ENCODE measurements at places on chromosomes 16 and 17. TPM values are rescaled to one million over a fixed set of nuclear protein-coding genes. Genes with fewer than 3 reads are reported as not detected.
A peak's percentile ranks its signal among the peaks of the same experiment; 100 is the strongest.

GRCh38 chr16:53112015-53112414, 57.2 kb downstream of the CHD9 start:
- H3K27ac ChIP-seq = no peak overlapping the region
- H3K4me1 ChIP-seq = peaks cover 11% of the 10 kb centered on the region
- no peaks in the 10 kb centered on the region for H3K27me3 ChIP-seq
- no peak overlapping the region for H3K4me3 ChIP-seq

- H3K4me1 ChIP-seq = peaks cover 5% of the 10 kb centered on the region
- peak overlapping the region; percentile 82 for H3K4me3 ChIP-seq
- H3K36me3 ChIP-seq = peaks cover 15% of the 10 kb centered on the region
- DNase-seq = no peak
These were observed 213.3 kb downstream of the MRTFB start for GRCh38 chr16:14284371-14284770.

DNA sequence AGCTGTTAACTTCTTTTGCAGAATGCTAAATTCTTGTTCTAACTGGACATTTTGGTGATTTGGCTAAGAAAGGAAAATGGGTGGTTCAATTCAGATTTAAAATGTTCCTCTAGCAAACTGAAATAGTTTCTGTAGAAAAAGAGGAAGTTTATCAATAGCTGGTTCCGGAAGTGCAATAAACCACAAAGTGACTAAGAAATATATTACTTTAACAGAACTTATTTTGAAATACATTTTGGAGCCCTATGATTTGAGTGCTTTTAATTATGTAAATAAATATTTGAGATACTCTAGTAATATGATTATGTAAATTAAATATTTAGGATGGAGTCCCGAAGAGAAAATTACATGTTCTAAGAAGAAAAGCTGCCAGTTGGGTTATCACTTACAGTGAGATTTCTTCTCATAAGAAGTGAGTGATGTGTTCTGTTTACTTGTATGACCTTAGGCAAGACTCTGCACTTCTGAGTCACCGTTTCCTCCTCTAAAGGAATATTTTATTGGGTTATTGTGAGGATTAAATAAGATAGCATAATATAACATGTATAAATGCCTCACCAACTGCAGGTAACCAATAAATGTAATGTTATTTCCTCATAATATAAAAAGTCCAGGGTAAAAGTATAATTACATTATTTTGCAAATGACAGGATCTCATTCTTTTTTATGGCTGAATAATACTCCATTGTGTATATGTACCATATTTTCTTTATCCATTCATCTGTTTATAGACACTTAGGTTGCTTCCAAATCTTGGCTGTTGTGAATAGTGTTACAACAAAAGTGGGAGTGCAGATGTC, at the start of gene EVI2B:
TSS of gene EVI2B (minus strand) at position 73 of the 800 bp plus-strand sequence. CDS start 8,445 bp downstream, outside the sequence.
- H3K27me3 ChIP-seq = no peaks in the 10 kb centered on the region
- H3K4me1 ChIP-seq = peaks cover 29% of the 10 kb centered on the region
- peak within 1 kb of the TSS; percentile 88 for H3K27ac ChIP-seq

DNA sequence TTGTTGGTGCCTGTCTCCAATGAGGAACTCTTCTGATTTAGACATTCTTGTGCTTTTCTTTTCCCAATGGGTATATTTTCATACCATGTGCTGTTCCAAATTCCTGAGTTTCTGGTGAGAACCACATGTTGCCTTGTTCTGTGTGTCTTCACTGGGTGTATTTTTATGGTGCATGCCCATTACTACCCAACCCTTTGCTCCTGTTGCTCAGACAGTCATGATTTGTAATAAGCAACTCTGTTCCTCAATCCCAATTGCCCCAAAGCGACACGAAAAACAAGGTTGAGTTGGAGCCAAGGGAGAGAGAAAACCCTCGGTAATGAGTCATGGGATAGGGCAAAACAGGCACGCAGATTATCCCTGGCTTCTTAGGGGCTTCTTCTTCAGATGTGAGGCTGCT, 101.8 kb downstream of the ABCA8 start:
- H3K27ac ChIP-seq = no peak overlapping the region
- H3K4me1 ChIP-seq = no peaks in the 10 kb centered on the region
- H3K27me3 ChIP-seq = no peaks in the 10 kb centered on the region

SGCA gene
- total RNA-seq = not detected

PIK3R5 gene
- not detected for total RNA-seq

CDH8 gene
- total RNA-seq = 0.42 TPM

- H3K4me1 ChIP-seq = no peaks in the 10 kb centered on the region
- H3K36me3 ChIP-seq = peaks cover 68% of the 10 kb centered on the region
- no peaks in the 10 kb centered on the region for H3K27me3 ChIP-seq
- DNase-seq = no peak
- no peak overlapping the region for H3K27ac ChIP-seq
These were observed 30.5 kb downstream of the TXNDC11 start for GRCh38 chr16:11712122-11712521.

GRCh38 chr16:777826-778225, 10.4 kb downstream of the RPUSD1 start:
- H3K27me3 ChIP-seq = no peaks in the 10 kb centered on the region
- H3K4me3 ChIP-seq = no peak overlapping the region
- H3K36me3 ChIP-seq = peaks cover 2% of the 10 kb centered on the region

UTS2R gene
- total RNA-seq = not detected

CASKIN1 gene
- 0.10 TPM for total RNA-seq

- no peak overlapping the region for H3K27ac ChIP-seq
- no peak overlapping the region for H3K4me3 ChIP-seq
- no peaks in the 10 kb centered on the region for H3K4me1 ChIP-seq
- no peak for DNase-seq
- H3K36me3 ChIP-seq = no peaks in the 10 kb centered on the region
- peaks cover 40% of the 10 kb centered on the region for H3K27me3 ChIP-seq
These were observed 39.5 kb downstream of the SMARCE1 start for GRCh38 chr17:40608061-40608581.

- H3K27ac ChIP-seq = no peak overlapping the region
- H3K27me3 ChIP-seq = peaks cover 15% of the 10 kb centered on the region
- H3K36me3 ChIP-seq = no peaks in the 10 kb centered on the region
- H3K4me3 ChIP-seq = no peak overlapping the region
- peak; percentile 77 for DNase-seq
These were observed 3.3 kb upstream of the PPP1R1B start for GRCh38 chr17:39623356-39623950.

DNA sequence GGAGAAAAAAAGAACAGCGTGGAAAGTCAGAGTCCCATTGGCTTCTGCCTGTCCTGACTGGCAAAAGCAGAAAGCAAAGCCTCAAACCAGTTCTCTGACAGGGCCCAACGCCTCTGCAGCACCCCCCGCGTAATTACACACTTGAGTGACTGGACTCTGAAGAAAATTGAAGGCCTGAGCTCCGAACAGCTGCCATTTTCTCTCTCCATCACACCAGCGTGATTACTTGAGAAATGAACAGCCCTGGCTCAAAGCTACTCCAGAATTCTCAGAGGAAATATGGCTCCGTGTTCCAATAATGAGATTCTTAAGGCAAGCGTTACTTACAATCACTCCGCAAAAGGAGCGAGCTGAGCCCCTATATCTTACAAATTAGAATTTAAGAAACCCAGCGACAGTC, 142.7 kb upstream of the C17orf78 start:
- H3K27ac ChIP-seq = no peak overlapping the region
- no peak for DNase-seq
- H3K27me3 ChIP-seq = no peaks in the 10 kb centered on the region
- H3K4me3 ChIP-seq = no peak overlapping the region
- H3K4me1 ChIP-seq = no peaks in the 10 kb centered on the region

SYNGR3 gene
- total RNA-seq = 0.68 TPM

RMI2 gene
- total RNA-seq = 6.6 TPM

DNA sequence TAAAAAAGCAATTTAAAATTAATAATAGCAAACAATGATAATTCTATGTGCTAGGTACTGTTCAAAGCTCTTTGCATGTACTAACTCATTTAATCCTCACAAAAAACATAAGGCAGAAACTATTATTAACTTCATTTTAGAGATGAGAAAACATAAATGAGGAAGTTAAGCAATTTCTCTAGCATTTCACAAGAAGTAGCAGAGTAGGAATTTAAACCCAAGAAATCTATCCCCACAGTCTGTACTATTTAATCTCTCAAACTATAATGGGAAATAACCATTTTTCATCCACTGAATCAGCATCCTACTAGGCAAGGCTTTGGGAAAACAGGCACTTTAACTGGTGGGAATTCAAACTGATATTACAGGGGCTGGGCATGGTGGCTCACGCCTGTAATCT, 42.2 kb upstream of the INTS2 start:
- H3K27ac ChIP-seq = no peak overlapping the region
- peaks cover 67% of the 10 kb centered on the region for H3K36me3 ChIP-seq

- H3K27ac ChIP-seq = no peak overlapping the region
- peak overlapping the region; percentile 15 for H3K4me3 ChIP-seq
- H3K27me3 ChIP-seq = no peaks in the 10 kb centered on the region
- peaks cover 19% of the 10 kb centered on the region for H3K4me1 ChIP-seq
- H3K36me3 ChIP-seq = peaks cover 37% of the 10 kb centered on the region
- DNase-seq = peak; percentile 77
These were observed 29.0 kb downstream of the PIMREG start for GRCh38 chr17:6473128-6473767.

GRCh38 chr17:62179525-62180161, 114.6 kb upstream of the MED13 start:
- no peaks in the 10 kb centered on the region for H3K27me3 ChIP-seq
- H3K4me1 ChIP-seq = peaks cover 6% of the 10 kb centered on the region
- H3K4me3 ChIP-seq = no peak overlapping the region
- DNase-seq = peak; percentile 93
- H3K27ac ChIP-seq = no peak overlapping the region

DNA sequence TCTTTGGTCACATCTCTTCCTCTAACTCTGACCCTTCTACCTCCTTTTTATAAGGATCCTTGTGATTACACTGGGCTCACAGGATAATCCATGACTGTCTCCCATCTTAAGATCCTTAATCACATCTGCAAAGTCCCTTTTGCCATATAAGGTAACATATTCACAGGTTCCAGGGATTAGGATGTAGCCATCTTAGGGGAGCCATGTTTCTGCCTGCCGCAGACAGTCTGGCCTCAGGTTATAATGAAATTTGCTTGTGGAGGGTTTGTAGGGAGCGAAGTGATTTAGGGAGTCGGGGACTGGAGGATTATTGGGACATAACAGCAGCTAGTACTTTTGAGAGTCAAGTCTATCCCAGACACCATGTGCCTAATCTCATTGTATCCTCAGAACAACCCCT, 7.7 kb downstream of the EEF2K start:
- peaks cover 36% of the 10 kb centered on the region for H3K36me3 ChIP-seq
- no peak for DNase-seq
- peaks cover 22% of the 10 kb centered on the region for H3K4me1 ChIP-seq
- H3K4me3 ChIP-seq = no peak overlapping the region
- H3K27ac ChIP-seq = no peak overlapping the region

DNA sequence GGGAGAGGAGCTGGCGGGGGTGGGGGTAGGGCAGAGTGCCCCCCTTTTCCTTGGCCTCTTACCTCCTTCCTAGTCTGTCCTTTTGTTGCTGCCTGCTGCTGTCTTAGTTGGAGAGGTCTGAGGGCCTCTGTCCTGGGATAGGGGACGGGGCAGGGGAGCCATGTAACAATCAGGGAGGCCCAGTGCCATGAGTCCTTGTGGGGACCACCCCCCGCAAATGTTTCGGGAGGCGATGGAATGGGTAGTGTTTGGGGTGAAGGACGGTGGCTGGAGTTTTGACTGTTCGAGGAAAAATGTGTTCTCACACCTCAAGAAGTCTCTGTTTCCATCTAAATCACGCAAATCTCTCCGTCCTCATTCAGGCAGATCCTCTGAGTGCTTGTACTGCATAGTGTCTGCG, 99.0 kb downstream of the OR1D5 start:
- H3K4me1 ChIP-seq = peaks cover 22% of the 10 kb centered on the region
- no peaks in the 10 kb centered on the region for H3K27me3 ChIP-seq
- H3K27ac ChIP-seq = no peak overlapping the region
- peaks cover 20% of the 10 kb centered on the region for H3K36me3 ChIP-seq

DNA sequence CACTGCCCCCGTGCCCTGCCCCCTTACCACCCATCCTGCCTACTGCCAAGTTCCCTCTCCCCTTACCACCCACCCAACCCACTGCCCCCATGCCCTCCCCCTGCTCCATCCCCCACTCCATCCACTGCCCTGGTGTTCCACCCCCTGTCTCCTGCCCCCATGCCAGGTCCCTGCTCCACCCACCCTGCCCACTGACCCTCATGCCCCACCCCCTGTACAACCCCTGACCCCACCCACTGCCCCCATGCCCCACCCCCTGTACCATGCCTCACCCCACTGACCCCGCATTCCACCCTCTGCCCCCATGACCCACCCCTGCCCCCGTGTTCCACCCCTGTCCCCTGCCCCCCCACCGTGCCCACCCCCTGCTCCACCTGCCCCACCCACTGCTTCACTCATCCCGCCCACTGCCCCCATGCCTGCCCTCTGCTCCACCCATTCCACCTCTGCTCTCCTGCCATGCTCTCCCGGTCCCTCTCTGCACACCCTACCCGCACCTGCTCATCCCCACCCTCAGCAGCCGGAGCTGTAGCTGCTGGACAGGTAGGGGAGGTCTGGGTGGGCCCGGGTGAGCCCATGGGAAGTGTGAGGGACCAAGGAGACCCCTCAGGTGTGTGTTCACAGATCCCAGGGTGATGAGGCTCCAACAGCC, 7.4 kb upstream of the FN3KRP start:
- no peak overlapping the region for H3K27ac ChIP-seq
- no peak for DNase-seq
- H3K4me3 ChIP-seq = no peak overlapping the region

GRCh38 chr17:42163113-42163512, 8.3 kb upstream of the RAB5C start:
- H3K27me3 ChIP-seq = no peaks in the 10 kb centered on the region
- H3K27ac ChIP-seq = no peak overlapping the region
- H3K36me3 ChIP-seq = no peaks in the 10 kb centered on the region
- H3K4me3 ChIP-seq = no peak overlapping the region

RAD51C gene
- 48.3 TPM for total RNA-seq

DNA sequence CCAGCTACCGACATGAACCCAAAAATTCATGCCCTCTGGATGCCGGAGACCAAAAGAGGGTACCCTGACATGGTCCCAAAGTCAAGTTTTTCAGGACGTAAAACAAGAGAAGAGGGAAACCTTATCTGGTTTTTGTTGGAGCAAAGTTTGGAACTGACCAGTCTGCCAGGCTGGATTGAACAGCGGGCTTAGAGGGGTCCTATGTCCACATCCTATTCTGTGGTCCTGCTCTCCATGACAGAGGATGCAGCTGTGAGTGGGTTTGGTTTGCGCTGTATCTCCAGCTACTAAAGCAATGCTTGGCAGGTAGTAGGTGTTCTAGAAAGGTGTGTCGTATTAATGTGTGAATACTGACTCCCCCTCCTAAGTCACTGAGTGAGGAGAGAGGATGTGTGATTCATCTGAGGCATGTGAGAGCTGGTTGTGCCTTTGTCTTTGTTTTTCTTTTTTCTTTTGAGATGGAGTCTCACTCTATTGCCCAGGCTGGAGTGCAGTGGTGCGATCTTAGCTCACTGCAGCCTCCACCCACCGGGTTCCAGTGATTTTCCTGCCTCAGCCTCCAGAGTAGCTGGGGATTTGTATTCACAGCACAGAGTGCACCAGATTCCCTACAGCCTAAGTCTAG, 31.0 kb downstream of the PMM2 start:
- no peaks in the 10 kb centered on the region for H3K27me3 ChIP-seq
- no peak overlapping the region for H3K4me3 ChIP-seq
- peak overlapping the region; percentile 51 for H3K27ac ChIP-seq
- H3K4me1 ChIP-seq = peaks cover 10% of the 10 kb centered on the region
- peaks cover 67% of the 10 kb centered on the region for H3K36me3 ChIP-seq
- peak; percentile 67 for DNase-seq

Data from MCF 10A (cell line).